ENCODE measurements at places on chromosomes 6 and 20. TPM values are rescaled to one million over a fixed set of nuclear protein-coding genes. Genes with fewer than 3 reads are reported as not detected.

Gene FERMT1
- total RNA-seq = 3.5 TPM

Gene WFDC5
- not detected for total RNA-seq

Gene LCA5
- 5.2 TPM for total RNA-seq

Gene OXT
- not detected for total RNA-seq

Gene TNFRSF21
- total RNA-seq = 63.3 TPM

Gene RRAGD
- total RNA-seq = 1.9 TPM

Gene RGS17
- 2.3 TPM for total RNA-seq

GRCh38 chr20:16693278-16693677, 36.5 kb upstream of the SNRPB2 start:
- H3K27me3 ChIP-seq = no peaks in the 10 kb centered on the region
- H3K27ac ChIP-seq = no peak overlapping the region
- H3K4me1 ChIP-seq = no peaks in the 10 kb centered on the region
- no peak for DNase-seq

DNA sequence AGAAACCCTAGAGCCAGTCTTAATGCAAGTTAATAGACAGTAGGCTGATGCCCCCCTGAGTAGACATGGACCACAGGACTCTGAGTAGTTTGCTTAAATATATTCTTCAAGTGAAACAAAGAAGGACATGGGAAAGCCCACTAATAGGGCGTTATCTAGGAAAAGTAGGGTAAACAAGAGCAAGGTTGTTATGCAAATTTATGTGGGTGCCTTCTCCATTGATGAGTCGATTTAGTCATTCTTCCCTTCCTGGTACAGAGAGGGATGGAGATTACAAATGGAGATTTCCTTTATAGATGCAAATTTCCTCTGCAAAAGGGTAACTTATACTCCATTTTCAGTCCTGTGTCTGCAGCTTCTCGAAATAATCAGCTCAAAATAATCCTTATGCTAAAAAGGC, 262.0 kb downstream of the CD83 start:
- no peaks in the 10 kb centered on the region for H3K27me3 ChIP-seq
- no peak for DNase-seq
- H3K4me1 ChIP-seq = peaks cover 19% of the 10 kb centered on the region
- no peak overlapping the region for H3K4me3 ChIP-seq

- no peak for DNase-seq
- no peak overlapping the region for H3K27ac ChIP-seq
- H3K4me3 ChIP-seq = no peak overlapping the region
- H3K4me1 ChIP-seq = no peaks in the 10 kb centered on the region
- no peaks in the 10 kb centered on the region for H3K36me3 ChIP-seq
- H3K27me3 ChIP-seq = no peaks in the 10 kb centered on the region
Measured at GRCh38 chr6:157804448-157805327, 18.4 kb upstream of the SNX9 start.

DNA sequence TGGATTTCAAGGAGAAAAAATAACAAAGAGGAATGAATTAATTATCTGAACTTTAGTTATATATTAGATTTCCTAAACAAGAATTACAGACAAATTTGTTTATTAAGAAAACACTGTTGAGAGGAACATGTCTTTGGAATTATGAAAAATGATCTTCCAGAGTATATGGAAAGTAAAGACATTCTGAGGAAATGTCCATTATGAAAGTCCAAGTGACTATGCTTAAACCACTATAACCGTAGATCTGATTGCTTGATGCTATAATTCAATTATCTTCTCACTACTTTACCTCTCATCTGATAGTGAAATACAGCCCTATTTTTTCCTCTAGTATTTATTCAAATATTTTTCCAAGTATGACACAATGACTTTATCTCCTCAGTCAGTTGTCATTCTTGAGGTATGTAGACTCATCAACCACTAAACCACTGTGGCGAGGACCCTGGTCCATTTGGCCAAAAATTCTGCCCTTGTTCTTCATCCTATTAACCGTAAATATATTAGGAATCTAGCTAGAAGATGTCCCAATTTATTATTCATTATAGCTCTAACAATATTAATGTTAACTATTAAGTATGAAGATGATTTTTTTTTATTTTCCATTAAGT, 37.3 kb upstream of the AHI1 start:
- H3K27ac ChIP-seq = no peak overlapping the region
- H3K4me1 ChIP-seq = no peaks in the 10 kb centered on the region
- no peak for DNase-seq

GRCh38 chr6:106746652-106747051, 117.3 kb downstream of the QRSL1 start:
- H3K27ac ChIP-seq = no peak overlapping the region
- H3K4me3 ChIP-seq = no peak overlapping the region
- H3K4me1 ChIP-seq = no peaks in the 10 kb centered on the region
- no peak for DNase-seq
- peaks cover 5% of the 10 kb centered on the region for H3K27me3 ChIP-seq
- no peaks in the 10 kb centered on the region for H3K36me3 ChIP-seq

GRCh38 chr20:55668631-55669030, 336.7 kb downstream of the CBLN4 start:
- no peaks in the 10 kb centered on the region for H3K36me3 ChIP-seq
- no peaks in the 10 kb centered on the region for H3K27me3 ChIP-seq
- no peak overlapping the region for H3K4me3 ChIP-seq

GRCh38 chr6:158879180-158879579, 60.0 kb upstream of the EZR start:
- no peaks in the 10 kb centered on the region for H3K36me3 ChIP-seq
- no peak overlapping the region for H3K4me3 ChIP-seq
- no peaks in the 10 kb centered on the region for H3K27me3 ChIP-seq
- DNase-seq = no peak

DNA sequence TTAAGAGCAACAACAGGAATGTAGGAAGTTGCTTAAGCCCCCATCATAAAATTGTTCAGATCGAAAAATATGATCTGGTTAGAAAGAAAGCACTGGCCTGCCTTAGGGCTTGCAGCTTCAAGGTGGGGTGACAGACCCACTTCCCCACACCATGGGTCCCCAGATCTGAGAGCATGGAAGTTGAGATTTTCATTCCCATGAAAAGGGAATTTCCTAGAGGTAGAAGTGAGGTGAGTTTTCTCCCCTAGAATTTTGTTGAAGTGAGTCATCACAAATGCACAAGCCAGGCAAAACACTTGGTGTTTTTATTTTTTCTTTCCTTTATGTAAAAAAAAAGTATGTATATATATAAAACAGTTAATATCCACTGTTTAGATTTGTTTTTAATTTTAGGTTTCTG, 213.6 kb upstream of the SUPT3H start:
- H3K27me3 ChIP-seq = no peaks in the 10 kb centered on the region
- no peak for DNase-seq
- H3K27ac ChIP-seq = no peak overlapping the region
- no peaks in the 10 kb centered on the region for H3K36me3 ChIP-seq
- peaks cover 10% of the 10 kb centered on the region for H3K4me1 ChIP-seq

DNA sequence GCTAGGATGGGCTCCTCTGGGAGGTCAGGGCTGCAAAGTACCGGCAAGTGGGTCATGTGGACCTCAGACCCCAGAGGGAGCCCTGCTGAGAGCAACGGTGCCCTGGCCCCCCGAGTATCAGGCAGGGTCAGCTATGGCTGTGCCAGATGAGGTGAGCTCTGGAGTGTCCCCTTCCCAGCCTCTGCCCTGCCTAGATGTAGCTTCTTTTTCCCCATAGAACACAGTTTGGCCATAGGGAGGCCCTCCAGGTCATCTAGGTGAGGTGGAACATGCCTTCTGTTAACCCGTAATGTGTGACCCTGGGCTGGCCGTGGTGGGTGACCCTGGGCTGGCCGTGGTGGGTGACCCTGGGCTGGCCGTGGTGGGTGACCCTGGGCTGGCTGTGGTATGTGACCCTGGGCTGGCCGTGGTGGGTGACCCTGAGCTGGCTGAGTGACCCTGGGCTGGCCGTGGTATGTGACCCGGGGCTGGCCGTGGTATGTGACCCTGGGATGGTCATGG, 21.2 kb upstream of the PCMTD2 start:
- no peak overlapping the region for H3K27ac ChIP-seq
- H3K4me1 ChIP-seq = no peaks in the 10 kb centered on the region
- no peak overlapping the region for H3K4me3 ChIP-seq
- no peaks in the 10 kb centered on the region for H3K27me3 ChIP-seq
- no peaks in the 10 kb centered on the region for H3K36me3 ChIP-seq
- DNase-seq = no peak

GRCh38 chr20:51497542-51498467, 44.7 kb downstream of the NFATC2 start:
- H3K36me3 ChIP-seq = no peaks in the 10 kb centered on the region
- DNase-seq = peak; percentile 35
- H3K4me3 ChIP-seq = no peak overlapping the region
- H3K27me3 ChIP-seq = no peaks in the 10 kb centered on the region
- no peak overlapping the region for H3K27ac ChIP-seq
- no peaks in the 10 kb centered on the region for H3K4me1 ChIP-seq

DNA sequence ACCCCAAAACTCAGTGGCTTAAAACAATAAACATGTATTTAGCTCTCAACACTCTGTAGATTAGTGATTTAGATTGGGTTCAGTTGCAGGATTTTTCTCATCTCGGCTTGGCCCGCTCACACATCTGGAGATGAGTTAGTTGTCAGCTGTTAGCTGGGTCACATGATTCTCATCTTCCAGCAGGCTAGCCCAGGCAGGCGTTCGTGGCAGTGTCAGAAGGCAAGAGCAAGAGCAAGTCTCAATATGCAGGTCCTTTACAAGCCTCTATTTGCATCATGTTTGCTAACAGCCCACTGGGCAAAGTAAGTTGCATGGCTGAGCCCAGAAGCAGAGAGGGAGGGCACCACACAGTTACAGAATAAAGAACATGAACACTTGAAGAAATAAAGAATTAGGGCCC, 83.6 kb upstream of the MYLIP start:
- no peaks in the 10 kb centered on the region for H3K27me3 ChIP-seq
- no peak for DNase-seq
- no peak overlapping the region for H3K4me3 ChIP-seq
- H3K36me3 ChIP-seq = no peaks in the 10 kb centered on the region
- H3K4me1 ChIP-seq = no peaks in the 10 kb centered on the region

DNA sequence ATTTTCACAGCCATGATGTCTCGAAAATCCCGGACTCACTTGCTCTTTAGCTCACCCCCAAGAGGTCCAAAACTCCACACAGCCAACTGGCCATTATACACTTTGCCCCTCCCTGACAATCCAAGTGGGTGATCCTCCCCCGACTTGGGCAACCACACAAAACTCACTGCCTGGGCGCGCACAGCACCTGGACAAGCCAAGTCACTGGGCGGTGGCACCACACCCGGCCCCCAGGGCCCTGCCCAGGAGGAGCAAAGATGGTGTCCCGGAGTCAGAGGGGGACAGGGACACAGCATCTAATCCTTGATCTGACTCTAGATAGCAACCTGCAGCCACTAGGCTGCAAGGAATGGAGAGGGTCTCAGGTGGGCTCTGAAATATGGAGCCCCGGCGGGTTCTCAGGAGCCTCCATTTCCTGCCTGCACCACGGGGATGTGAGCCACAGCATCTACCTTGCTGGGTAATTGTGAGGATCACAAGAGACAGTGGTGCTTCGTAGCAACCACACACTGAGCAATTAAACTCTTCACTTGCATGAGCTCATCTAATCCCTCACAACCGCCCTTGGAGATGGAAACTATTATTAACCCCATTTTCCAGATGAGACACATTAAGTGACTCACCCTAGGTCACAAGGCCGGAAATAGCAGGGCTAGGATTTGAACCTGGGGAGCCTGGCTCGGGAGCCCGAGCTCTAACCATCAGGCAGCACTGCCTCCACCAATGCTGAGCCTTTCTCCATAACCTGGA, 66.6 kb downstream of the BMP7 start:
- no peak overlapping the region for H3K4me3 ChIP-seq
- H3K27ac ChIP-seq = no peak overlapping the region
- H3K36me3 ChIP-seq = peaks cover 19% of the 10 kb centered on the region
- H3K4me1 ChIP-seq = no peaks in the 10 kb centered on the region
- DNase-seq = no peak

DNA sequence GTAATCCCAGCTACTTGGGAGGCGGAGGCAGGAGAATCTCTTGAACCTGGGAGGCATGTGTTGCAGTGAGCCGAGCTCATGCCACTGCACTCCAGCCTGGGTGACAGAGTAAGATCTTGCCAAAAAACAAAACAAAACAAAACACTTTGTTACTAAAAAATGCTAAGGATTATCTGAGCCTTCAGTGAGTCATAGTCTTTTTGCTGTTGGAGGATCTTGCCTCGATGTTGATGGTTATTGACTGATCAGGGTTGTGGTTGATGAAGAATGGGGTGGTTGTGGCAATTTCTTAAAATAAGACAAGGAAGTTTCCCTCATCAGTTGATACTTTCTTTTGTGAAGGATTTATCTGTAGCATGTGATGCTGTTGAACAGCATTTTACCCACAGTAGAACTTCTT, 196.8 kb upstream of the HDDC2 start:
- H3K4me3 ChIP-seq = no peak overlapping the region
- no peak for DNase-seq
- H3K27ac ChIP-seq = no peak overlapping the region

GRCh38 chr6:14276667-14277404, 159.3 kb downstream of the CD83 start:
- H3K27me3 ChIP-seq = no peaks in the 10 kb centered on the region
- no peak overlapping the region for H3K4me3 ChIP-seq
- H3K36me3 ChIP-seq = no peaks in the 10 kb centered on the region
- no peak overlapping the region for H3K27ac ChIP-seq

DNA sequence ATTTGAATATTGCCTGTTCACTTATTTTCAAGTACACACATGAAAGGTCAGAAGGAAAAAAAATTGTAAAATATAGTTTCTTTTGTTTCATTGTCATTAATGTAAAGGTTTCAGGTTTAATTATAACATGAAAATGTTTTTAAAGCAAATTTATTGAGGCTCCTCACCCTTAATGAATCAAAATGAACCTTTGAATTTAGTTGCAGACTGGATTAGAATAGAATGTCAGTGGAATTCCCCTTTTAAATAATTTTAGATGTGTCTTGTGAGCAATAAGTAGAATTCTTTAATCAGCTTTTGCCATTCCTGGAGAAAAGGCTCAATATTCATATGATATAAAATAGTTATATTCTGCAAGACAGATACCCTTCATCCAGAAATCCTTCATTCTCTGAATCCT, 70.7 kb upstream of the SMIM8 start:
- DNase-seq = no peak

DNA sequence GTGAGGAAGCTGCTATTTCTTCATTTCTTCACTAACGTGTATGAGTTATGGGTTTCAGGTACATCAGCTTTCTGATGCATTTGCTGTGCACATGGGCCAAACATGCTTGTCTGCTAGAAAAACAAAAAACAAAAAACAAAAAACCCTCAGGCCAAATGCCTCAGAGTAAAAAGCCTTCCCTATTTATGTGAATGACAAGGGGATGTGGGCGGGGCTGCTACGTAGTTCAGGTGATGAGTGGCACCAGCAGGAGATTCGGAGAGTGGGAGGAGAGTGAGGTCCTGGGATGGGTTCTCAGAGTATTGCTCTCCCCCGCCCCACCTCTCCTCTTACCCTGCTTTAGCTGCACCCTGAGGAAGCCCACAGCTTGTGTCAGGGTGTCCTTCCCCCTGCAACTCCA, 596.8 kb upstream of the JAG1 start:
- H3K27ac ChIP-seq = no peak overlapping the region
- H3K27me3 ChIP-seq = peaks cover 31% of the 10 kb centered on the region
